Neural crest cell (in vitro differentiated cells): ENCODE measurements at places on chromosomes 6 and 20. TPM values are rescaled to one million over a fixed set of nuclear protein-coding genes. Genes with fewer than 3 reads are reported as not detected.

GRCh38 chr6:62354261-62354660 is 68.2 kb upstream of the KHDRBS2 start:
- H3K36me3 ChIP-seq, result no peaks in the 10 kb centered on the region
- no peaks in the 10 kb centered on the region for H3K4me1 ChIP-seq
- H3K27ac ChIP-seq, result no peak overlapping the region
- H3K27me3 ChIP-seq, result no peaks in the 10 kb centered on the region
- no peak for DNase-seq

VWA7 gene
- total RNA-seq, result 2.0 and 2.7 TPM in 2 replicates

DNA sequence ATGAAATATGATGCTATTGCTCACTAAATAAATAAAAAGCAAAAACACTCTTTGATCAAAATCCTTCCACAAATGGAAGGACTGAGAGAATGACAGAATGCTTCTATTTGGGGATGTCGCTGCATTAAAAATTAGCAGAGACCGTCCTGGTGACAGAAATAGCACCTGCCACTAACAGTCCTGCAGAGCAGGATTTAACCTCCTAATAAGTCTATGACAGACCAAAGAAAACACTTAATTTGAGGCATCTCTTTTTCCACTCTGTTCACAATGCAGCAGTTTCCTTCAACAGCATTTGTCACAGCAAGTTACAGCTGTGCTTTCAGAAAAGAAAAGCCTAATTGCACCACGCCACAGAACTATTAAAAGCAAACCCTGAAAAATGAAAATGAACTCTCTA is 140.6 kb upstream of the BEND6 start:
- no peaks in the 10 kb centered on the region for H3K27me3 ChIP-seq
- H3K36me3 ChIP-seq, result no peaks in the 10 kb centered on the region
- no peak for DNase-seq
- H3K4me1 ChIP-seq, result peaks cover 14% of the 10 kb centered on the region

FOXQ1 gene
- not detected in 2 replicates for total RNA-seq

ACOT13 gene
- 27.4 and 30.3 TPM in 2 replicates for total RNA-seq

DNA sequence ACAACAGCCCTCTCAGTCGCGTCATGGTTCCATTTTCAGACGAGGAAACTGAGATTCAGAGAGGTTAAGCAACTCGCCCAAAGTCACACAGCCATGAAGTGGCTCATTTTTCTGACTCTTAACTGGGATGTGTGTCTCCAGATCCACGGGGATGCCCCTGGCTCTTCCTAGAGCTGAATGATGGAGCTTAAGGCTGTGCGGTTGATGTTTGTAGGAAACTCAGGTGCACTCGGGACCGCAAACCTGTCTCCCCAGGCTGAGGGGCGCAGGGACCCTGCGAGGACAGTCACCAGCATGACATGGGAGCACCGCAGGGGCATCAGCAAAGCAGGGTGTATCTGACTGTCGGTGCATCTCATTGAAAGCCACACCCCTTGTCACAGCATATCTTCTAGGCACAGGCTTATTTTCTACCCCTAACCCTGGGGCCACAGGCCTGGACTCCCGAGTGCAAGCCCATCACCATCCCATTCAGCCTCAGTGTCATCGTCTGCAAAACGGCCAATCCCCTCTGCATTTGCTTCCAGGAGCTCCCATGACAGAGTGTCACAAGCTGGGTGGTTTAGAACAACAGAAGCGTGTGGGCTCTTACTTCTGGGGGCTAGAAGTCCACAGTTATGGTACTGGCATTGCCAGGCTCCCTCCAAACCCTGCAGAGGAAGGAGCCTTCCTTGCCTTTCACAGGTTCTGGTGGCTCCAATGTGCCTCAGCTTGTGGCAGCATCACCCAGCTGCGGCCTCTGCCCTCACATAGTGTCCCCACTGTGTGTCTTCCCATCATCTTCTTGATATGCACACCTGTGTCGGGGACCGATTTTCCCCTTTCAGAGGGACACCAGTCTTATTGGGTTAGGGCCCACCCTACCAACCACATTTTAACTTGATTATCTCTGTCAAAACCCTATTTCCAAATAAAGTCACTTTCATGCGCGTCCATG is 9.9 kb upstream of the ARHGAP40 start:
- no peak overlapping the region for H3K27ac ChIP-seq
- no peak for DNase-seq
- H3K27me3 ChIP-seq, result no peaks in the 10 kb centered on the region

GRCh38 chr6:71107911-71108420 is 151.1 kb upstream of the B3GAT2 start:
- H3K27ac ChIP-seq, result no peak overlapping the region
- no peaks in the 10 kb centered on the region for H3K27me3 ChIP-seq
- no peaks in the 10 kb centered on the region for H3K36me3 ChIP-seq
- peaks cover 19% of the 10 kb centered on the region for H3K4me1 ChIP-seq
- no peak overlapping the region for H3K4me3 ChIP-seq

DNA sequence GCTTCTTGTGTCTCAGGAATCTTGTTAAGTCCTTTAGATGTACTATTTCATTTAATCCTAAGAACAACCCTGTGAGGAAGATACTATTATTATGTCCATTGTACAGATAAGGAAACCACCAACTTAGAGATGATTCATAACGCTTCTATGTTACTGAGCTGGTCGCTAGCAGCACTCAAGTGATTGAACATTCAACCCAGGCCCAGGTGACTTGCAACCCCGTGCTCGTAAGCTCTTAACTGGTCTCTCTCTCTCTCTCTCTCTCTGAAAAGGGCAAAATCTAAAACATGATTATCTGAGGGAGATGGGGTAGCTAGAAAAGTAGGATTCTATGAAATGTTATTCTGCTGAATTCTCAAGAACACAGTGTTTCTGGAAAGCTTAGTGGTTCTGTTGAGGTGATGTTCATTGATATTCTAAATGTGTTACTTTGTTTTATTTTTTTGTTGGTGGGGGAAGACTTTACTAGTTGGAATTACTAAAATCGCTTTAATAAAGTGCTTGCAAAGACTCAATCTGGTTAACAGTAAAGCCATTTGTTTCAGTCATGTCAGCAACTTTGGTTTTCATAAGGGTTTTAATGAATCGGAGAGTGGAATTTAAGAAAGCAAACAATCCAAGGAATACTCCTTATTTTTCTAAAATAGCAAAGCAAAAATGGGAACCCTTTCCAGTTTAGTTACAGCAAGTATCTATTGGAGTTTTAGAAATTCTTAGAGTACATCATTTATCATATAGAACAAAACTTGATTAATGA is 265.0 kb upstream of the TAB2 start:
- DNase-seq, result no peak
- peaks cover 5% of the 10 kb centered on the region for H3K4me1 ChIP-seq
- no peaks in the 10 kb centered on the region for H3K36me3 ChIP-seq
- H3K27ac ChIP-seq, result no peak overlapping the region

- H3K4me3 ChIP-seq, result no peak overlapping the region
- no peaks in the 10 kb centered on the region for H3K27me3 ChIP-seq
- DNase-seq, result no peak
Measured at GRCh38 chr6:158770533-158771330, 48.4 kb downstream of the EZR start.

SUMO4 gene
- 1.8 and 2.4 TPM in 2 replicates for total RNA-seq

GRCh38 chr20:772806-773205 is 4.5 kb upstream of the SLC52A3 start:
- peaks cover 5% of the 10 kb centered on the region for H3K4me1 ChIP-seq
- H3K36me3 ChIP-seq, result no peaks in the 10 kb centered on the region
- H3K27ac ChIP-seq, result no peak overlapping the region
- peaks cover 8% of the 10 kb centered on the region for H3K27me3 ChIP-seq
- H3K4me3 ChIP-seq, result no peak overlapping the region
- DNase-seq, result no peak

ATP6V1G2 gene
- total RNA-seq, result 3.3 and 5.1 TPM in 2 replicates

DNA sequence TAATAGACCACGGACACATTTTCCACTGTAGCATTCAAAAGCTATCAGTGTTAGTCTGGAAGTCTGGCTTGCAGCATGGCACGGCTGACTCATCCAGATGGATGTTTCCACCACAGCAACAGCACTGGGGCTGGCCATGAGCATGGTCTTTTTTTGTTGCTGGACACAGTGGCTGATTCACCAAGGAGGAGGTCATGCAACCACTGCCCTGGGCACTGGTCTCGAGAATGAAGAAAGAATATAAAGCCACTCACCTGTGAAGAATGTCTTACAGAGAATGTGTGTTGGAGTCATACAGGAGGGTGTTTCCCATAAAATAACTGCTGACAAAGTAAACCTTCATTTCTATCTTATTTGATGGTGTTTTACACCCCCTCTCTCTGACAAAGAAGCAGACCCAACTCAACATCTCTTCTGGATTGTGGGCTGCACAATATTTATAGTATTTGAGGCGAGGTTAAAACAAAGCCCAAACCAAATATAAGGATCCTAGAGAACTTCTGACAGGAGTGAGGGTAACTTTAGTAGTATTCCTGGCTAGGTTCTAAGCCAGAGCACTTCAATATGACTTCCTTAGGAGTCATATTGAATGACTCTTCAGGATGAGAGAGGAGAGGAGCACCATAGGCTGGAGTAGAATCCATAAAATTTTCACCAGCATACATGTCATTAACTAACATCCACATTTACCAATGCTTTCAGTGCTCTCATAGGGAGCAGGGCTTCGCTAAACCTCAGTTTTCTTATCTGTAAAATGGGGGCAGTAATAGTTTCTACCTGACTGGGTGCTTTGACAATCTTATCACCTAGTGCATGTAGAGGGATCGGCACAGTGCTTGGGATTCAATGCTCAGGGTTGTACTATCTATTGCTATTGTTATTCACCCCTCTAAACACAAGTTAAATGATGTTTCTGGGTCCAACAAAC is 121.4 kb downstream of the KIF13A start:
- no peaks in the 10 kb centered on the region for H3K27me3 ChIP-seq
- H3K27ac ChIP-seq, result no peak overlapping the region
- H3K4me3 ChIP-seq, result no peak overlapping the region
- H3K4me1 ChIP-seq, result peaks cover 40% of the 10 kb centered on the region

- no peak overlapping the region for H3K27ac ChIP-seq
- H3K36me3 ChIP-seq, result no peaks in the 10 kb centered on the region
- H3K4me3 ChIP-seq, result peak overlapping the region; percentile 78
- H3K27me3 ChIP-seq, result peaks cover 98% of the 10 kb centered on the region
Measured at GRCh38 chr6:108121612-108122011, 44.2 kb upstream of the NR2E1 start.

DNA sequence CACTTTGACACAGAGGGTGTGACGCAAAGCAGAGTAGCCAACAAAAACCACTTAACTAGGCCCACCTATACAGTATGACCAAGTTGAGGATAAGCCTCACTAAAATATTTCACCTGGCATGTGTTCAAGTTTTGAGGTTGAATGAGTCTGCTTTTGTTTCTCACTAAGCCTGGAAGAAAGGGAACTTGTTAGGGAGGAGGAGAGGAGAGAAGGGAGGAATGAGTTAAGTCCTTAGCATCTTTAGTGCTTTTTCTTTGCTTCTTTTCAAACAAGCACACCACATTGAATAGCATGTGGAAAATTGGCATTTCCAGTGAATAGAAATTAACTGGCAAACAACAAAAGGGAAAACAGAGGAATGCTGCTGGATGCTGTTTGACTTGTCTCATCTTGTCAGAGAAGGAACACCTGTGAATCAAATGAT is 461.9 kb downstream of the GJA1 start:
- H3K36me3 ChIP-seq, result no peaks in the 10 kb centered on the region
- no peak for DNase-seq
- no peaks in the 10 kb centered on the region for H3K27me3 ChIP-seq

GRCh38 chr20:56945901-56946300 is 316.8 kb downstream of the TFAP2C start:
- no peak overlapping the region for H3K4me3 ChIP-seq
- H3K27ac ChIP-seq, result no peak overlapping the region
- H3K27me3 ChIP-seq, result peaks cover 88% of the 10 kb centered on the region
- no peaks in the 10 kb centered on the region for H3K36me3 ChIP-seq
- peaks cover 18% of the 10 kb centered on the region for H3K4me1 ChIP-seq

DNA sequence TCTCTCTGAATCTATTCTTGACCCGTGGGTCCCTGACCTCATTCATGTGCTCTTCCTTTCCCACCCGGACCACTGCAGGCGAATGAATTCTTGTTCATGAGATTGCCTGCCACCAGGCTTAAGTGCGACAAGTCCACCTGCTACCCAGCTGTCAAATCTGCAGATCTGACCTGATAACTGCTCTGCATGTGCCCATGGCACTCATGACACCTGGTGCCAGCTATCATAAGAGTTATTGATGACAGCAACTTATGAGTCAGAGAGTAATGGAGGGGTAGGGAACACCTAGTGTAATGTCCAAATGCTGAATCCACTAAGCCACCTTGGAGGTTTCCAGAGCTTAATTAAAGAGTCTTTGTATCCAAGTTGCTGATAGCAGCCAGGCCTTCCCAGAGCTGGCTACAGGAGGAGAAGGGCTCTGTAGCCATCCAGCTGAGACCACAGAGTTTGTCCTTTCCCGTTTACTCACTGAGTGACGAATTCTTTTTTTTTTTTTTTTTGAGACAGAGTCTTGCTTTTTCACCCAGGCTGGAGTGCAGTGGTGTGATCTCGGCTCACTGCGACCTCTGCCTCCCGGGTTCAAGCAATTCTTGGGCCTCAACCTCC is 17.4 kb downstream of the SHLD1 start:
- no peaks in the 10 kb centered on the region for H3K4me1 ChIP-seq
- H3K27me3 ChIP-seq, result no peaks in the 10 kb centered on the region
- no peak overlapping the region for H3K4me3 ChIP-seq

DNA sequence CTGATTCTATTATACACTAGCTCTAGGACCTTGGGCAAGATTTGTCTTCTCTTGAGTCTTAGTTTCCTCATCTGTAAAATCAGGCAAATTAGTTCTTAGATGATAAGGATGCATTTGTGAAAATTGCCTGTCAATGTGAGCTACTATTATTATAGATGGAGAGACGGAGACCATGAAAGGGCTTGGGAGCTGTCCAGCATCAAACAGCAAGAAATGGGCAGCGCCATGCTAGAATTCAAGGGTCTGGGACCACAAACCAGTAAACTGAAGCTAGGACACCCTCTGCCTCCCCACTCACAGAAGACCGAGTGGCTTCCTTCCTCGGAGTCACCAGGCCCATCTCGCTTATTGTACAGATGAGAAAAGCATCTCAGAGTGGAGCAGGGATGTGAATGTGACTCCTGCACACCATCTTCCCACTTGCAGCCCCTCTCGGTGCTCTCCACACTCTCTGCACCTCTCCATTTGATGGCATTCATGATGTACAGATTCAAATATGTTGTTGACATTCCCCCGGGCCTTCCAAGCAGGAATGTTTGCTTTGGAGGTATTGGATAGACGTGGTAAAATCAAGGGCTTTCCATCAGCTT is 24.1 kb upstream of the BPIFA3 start:
- no peak overlapping the region for H3K27ac ChIP-seq
- DNase-seq, result no peak
- H3K4me1 ChIP-seq, result no peaks in the 10 kb centered on the region
- H3K4me3 ChIP-seq, result no peak overlapping the region

GRCh38 chr6:156021746-156022396 is 566.2 kb upstream of the NOX3 start:
- no peak overlapping the region for H3K27ac ChIP-seq
- no peak overlapping the region for H3K4me3 ChIP-seq
- DNase-seq, result no peak

- H3K27me3 ChIP-seq, result peaks cover 31% of the 10 kb centered on the region
- no peak for DNase-seq
- H3K36me3 ChIP-seq, result no peaks in the 10 kb centered on the region
- no peaks in the 10 kb centered on the region for H3K4me1 ChIP-seq
Measured at GRCh38 chr20:41951615-41952014, 333.4 kb upstream of the CHD6 start.

KIAA0408 gene
- total RNA-seq, result 39.1 and 40.7 TPM in 2 replicates
